ENCODE measurements at places on chromosomes 2 and 18. TPM values are rescaled to one million over a fixed set of nuclear protein-coding genes. Genes with fewer than 3 reads are reported as not detected.

- no peaks in the 10 kb centered on the region for H3K36me3 ChIP-seq
- DNase-seq = no peak
- no peak overlapping the region for H3K27ac ChIP-seq
Measured at GRCh38 chr2:229650901-229651300, 63.5 kb downstream of the DNER start.

Gene RESP18
- total RNA-seq = not detected

GRCh38 chr18:79869591-79870300, 72.0 kb downstream of the KCNG2 start:
- DNase-seq = no peak
- no peaks in the 10 kb centered on the region for H3K36me3 ChIP-seq
- H3K4me3 ChIP-seq = no peak overlapping the region

GRCh38 chr2:133532919-133533318, 35.3 kb downstream of the NCKAP5 start:
- no peaks in the 10 kb centered on the region for H3K36me3 ChIP-seq
- no peaks in the 10 kb centered on the region for H3K4me1 ChIP-seq
- no peak overlapping the region for H3K27ac ChIP-seq
- DNase-seq = no peak

Gene CAPN14
- total RNA-seq = not detected

Gene MOGAT1
- not detected for total RNA-seq

DNA sequence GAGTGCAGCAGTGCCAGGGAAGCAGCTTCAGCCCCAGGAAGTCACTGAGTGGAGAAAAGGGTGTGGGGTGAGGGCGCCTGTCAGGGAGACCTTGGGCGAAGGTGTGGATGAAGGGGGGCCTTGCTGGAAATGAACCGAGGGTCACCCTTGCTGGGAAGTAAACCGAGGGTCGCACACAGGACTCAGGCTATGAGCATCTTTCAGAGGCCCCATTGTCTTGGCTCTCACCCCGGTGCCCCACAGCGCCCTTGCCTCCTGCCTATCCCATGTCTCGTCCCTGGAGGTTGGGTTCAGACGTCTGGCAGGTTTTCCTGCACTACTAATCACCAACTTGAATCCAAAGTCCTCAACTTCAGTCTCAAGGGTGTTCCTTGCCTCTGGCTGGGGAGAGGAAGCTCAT, 122.8 kb upstream of the PXDN start:
- H3K4me3 ChIP-seq = no peak overlapping the region
- no peaks in the 10 kb centered on the region for H3K36me3 ChIP-seq
- H3K27me3 ChIP-seq = peaks cover 13% of the 10 kb centered on the region
- H3K27ac ChIP-seq = no peak overlapping the region
- no peaks in the 10 kb centered on the region for H3K4me1 ChIP-seq

DNA sequence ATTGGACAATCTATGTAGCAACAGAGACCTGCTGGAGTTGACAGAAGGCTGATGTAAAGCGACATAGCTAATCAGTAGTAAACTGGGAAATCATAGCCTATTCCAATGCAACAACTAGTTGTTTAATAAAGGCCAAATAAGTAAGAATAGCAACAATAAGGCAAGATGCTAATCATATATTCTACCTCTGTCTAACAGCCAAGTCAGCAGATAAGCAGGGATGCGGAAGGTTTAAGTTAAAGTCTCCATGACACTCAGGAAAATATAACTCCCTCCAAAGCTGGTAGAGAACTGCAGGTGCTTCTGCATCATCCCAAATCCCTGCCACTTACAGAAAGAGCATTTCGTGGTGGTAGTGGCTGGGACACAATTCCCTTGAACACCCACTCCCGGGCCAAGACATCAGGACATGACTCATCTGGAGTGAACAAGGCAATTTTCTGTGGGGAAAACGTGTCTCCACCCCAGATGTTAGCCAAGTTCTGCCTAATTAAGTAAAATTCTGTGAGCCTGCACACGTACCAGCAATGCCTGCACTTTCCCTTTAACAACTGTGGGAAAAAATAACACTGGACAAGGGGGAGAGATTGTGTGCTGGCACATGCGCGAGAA, 413.6 kb upstream of the ID2 start:
- H3K36me3 ChIP-seq = no peaks in the 10 kb centered on the region
- DNase-seq = no peak
- no peak overlapping the region for H3K4me3 ChIP-seq
- H3K4me1 ChIP-seq = no peaks in the 10 kb centered on the region

Gene AQP12A
- not detected for total RNA-seq

Gene KRTCAP3
- total RNA-seq = 0.45 TPM

DNA sequence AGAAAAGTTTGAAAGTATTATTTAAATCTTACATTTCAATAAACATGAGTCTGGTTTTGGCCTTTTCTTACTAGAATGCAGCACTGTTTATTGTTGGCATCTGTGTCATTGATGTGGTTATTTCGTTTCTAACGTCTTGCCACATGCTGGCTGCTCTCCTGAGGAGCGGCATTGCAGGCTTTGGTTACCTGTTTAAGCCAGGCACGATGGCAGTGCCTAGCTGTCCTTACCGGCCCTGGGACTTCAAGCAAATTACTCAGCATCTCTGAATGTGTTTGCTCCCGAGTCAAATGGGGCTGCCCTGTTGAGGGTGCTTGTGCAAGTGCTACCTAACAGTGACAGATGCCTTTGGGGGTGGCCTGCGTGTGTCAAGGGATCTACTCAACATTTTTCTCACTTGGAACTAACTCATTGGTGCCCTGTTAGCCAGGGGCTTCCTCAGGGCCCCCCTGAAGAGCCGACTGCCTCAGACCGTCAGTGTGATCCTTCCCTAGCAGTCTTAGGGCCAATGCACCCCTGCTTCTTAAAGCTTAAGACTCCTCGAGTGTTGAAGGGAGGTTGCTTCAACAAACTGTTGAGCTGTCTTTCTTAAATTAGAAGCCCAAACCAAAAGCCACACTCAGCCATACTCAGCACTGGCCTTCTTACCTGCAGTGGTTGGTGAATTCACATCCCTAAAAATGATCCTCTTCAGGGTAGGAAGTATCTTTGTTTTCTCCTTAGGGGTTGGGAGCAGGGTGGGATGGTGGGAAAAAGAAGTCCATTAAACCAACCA, 151.5 kb downstream of the NCK2 start:
- H3K27me3 ChIP-seq = no peaks in the 10 kb centered on the region
- H3K4me3 ChIP-seq = no peak overlapping the region
- H3K36me3 ChIP-seq = peaks cover 22% of the 10 kb centered on the region

- H3K36me3 ChIP-seq = no peaks in the 10 kb centered on the region
- H3K27me3 ChIP-seq = peaks cover 2% of the 10 kb centered on the region
- H3K4me1 ChIP-seq = peaks cover 3% of the 10 kb centered on the region
- H3K4me3 ChIP-seq = no peak overlapping the region
- H3K27ac ChIP-seq = no peak overlapping the region
- peak; percentile 91 for DNase-seq
Measured at GRCh38 chr18:10417664-10418063, 36.8 kb upstream of the APCDD1 start.

GRCh38 chr2:208062961-208063360, 37.6 kb upstream of the PLEKHM3 start:
- H3K27me3 ChIP-seq = no peaks in the 10 kb centered on the region
- H3K36me3 ChIP-seq = no peaks in the 10 kb centered on the region
- H3K4me3 ChIP-seq = no peak overlapping the region
- DNase-seq = no peak

Gene EFR3B
- total RNA-seq = 0.83 TPM

- no peak overlapping the region for H3K27ac ChIP-seq
- DNase-seq = no peak
- H3K36me3 ChIP-seq = no peaks in the 10 kb centered on the region
- no peaks in the 10 kb centered on the region for H3K27me3 ChIP-seq
- H3K4me1 ChIP-seq = no peaks in the 10 kb centered on the region
- no peak overlapping the region for H3K4me3 ChIP-seq
Measured at GRCh38 chr18:76658627-76659026, 163.6 kb upstream of the ZNF516 start.

Gene VSNL1
- 4.6 TPM for total RNA-seq

GRCh38 chr2:21500401-21500945, 376.7 kb downstream of the TDRD15 start:
- no peak overlapping the region for H3K4me3 ChIP-seq

Gene RIT2
- not detected for total RNA-seq

- no peaks in the 10 kb centered on the region for H3K36me3 ChIP-seq
- H3K4me3 ChIP-seq = no peak overlapping the region
- H3K27me3 ChIP-seq = no peaks in the 10 kb centered on the region
- no peak for DNase-seq
- no peaks in the 10 kb centered on the region for H3K4me1 ChIP-seq
Measured at GRCh38 chr18:51767293-51767692, 569.8 kb upstream of the MEX3C start.

GRCh38 chr2:237533668-237534161, 32.7 kb upstream of the PRLH start:
- H3K36me3 ChIP-seq = no peaks in the 10 kb centered on the region
- no peak for DNase-seq
- H3K27me3 ChIP-seq = no peaks in the 10 kb centered on the region
- no peak overlapping the region for H3K4me3 ChIP-seq
- H3K4me1 ChIP-seq = no peaks in the 10 kb centered on the region

Gene ACSL3
- 31.1 TPM for total RNA-seq

Gene ADAM23
- total RNA-seq = 3.0 TPM

Gene VIL1
- total RNA-seq = 0.86 TPM

DNA sequence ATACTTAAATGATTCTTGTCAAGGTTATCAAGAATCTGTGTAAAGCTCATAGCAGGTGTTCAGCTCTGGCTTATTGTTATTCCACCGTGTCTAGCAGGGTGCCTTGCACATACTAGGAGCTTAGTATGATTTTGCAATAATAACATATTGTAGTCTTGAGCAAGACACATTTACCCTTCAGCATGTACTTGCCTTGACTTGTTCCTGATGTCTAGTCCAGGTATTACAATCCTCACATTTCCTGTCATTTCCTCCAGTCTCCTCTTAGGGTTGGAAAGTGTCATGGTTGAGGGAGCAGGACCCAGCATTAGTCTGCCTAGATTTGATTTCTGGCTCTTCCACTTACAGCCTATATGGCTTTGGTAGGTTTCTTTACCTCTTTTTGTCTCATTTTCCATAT, 246.1 kb downstream of the RAD51AP2 start:
- no peak overlapping the region for H3K27ac ChIP-seq
- H3K27me3 ChIP-seq = no peaks in the 10 kb centered on the region
- no peaks in the 10 kb centered on the region for H3K36me3 ChIP-seq
- H3K4me3 ChIP-seq = no peak overlapping the region
- H3K4me1 ChIP-seq = no peaks in the 10 kb centered on the region

Gene ZNF2
- 6.4 TPM for total RNA-seq

Gene EDAR
- not detected for total RNA-seq

GRCh38 chr2:236982693-236983455, 102.8 kb upstream of the COPS8 start:
- no peak overlapping the region for H3K4me3 ChIP-seq
- H3K4me1 ChIP-seq = peaks cover 5% of the 10 kb centered on the region
- H3K27me3 ChIP-seq = no peaks in the 10 kb centered on the region
- DNase-seq = no peak
- no peak overlapping the region for H3K27ac ChIP-seq
- H3K36me3 ChIP-seq = no peaks in the 10 kb centered on the region

DNA sequence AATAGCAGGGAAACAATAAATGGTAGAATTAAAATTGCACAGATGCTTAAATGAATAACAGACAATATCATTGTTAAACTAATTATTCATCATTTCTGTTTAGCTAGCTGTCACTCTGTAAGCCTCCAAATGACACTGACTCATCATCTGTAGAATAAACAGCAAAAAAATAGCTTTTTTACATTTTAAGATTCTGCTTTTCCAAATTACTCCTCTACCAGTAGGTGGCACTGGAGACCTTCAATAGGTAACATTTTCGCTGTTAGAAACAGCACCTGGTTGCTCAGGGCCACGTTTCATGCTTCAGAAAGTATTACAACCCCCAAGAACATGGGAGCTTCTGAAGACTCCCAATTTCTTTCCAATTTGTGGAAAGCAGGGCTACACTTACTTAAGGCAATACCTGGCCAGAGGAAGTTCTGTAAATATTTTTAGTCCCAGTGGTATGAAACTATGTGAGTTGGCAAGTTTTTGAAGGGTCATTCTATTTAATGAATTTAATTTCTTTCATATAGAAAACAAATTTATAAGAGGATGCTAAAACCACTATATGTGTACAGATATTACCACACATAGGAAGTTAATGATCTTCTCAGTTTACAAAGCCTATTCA, 45.4 kb downstream of the TTN start:
- no peak for DNase-seq
- no peaks in the 10 kb centered on the region for H3K27me3 ChIP-seq
- no peak overlapping the region for H3K4me3 ChIP-seq
- no peak overlapping the region for H3K27ac ChIP-seq
- H3K4me1 ChIP-seq = no peaks in the 10 kb centered on the region

Gene SERPINB4
- not detected for total RNA-seq

- no peaks in the 10 kb centered on the region for H3K27me3 ChIP-seq
- H3K4me3 ChIP-seq = no peak overlapping the region
- H3K4me1 ChIP-seq = peaks cover 8% of the 10 kb centered on the region
- DNase-seq = no peak
- H3K27ac ChIP-seq = no peak overlapping the region
Measured at GRCh38 chr18:35193316-35193715, 47.5 kb upstream of the ZNF397 start.

Gene NAT8
- not detected for total RNA-seq

DNA sequence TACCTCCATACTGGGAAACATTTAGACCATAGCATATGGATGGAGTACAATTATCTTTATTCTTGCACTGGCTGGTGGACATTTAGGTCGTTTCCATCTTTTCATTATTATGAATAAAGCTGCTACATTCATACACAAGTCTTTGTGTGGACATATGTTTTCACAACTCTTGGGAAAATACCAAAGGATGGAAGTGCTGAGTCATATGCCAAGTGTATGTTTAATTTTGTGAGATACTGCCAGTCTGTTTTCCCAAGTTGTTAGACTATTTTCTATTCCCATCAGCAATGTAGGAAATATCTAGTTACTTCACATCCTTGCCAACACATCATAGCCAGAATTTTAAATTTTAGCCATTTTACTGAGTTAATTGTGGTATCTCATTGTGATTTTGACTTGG, 91.5 kb downstream of the GALNT13 start:
- no peak overlapping the region for H3K4me3 ChIP-seq
- no peaks in the 10 kb centered on the region for H3K27me3 ChIP-seq
- no peaks in the 10 kb centered on the region for H3K4me1 ChIP-seq
- H3K27ac ChIP-seq = no peak overlapping the region
- H3K36me3 ChIP-seq = no peaks in the 10 kb centered on the region

DNA sequence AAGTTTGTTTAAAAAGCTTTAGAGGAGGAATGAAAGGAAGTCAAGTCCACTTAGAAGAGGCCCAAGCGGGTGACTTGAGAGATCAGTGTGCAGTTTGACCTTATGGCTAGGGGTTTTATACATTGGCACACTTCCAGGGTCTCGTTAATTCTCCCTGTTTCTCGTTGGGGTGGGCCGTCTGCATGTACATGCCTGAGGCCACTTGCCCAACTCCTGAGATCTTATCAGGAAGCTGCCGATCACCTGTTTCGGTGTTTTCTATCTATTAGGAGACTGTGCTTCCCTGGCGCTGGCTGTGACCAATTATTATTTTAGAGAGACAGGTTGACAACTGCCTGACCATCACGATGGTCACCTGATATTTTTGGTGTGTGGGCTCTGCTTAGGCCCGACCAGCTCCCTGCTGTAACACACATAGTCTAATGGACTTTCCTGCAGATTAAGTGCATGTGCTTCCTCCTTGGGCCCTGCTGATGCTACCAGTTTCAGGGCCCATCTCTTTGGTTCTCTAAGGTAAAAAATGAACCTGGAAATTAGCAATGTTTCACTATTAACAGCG, 31.0 kb upstream of the MSH6 start:
- H3K4me3 ChIP-seq = no peak overlapping the region
- no peaks in the 10 kb centered on the region for H3K4me1 ChIP-seq
- no peak overlapping the region for H3K27ac ChIP-seq
- DNase-seq = no peak
- no peaks in the 10 kb centered on the region for H3K36me3 ChIP-seq

Data from esophagus muscularis mucosa (tissue), 4 donors.